Activated T-cell treated with anti-CD3 and anti-CD28 coated beads for 1 hour (primary cell): ENCODE measurements at places on chromosomes 2 and 18.

- no peak for DNase-seq
Measured at GRCh38 chr2:165634282-165634681, 159.8 kb downstream of the GALNT3 start.

- DNase-seq, result no peak
Measured at GRCh38 chr2:219728991-219729487, 101.6 kb downstream of the SLC4A3 start.

- no peak for DNase-seq
Measured at GRCh38 chr2:72931280-72931910, 14.1 kb downstream of the EMX1 start.

DNA sequence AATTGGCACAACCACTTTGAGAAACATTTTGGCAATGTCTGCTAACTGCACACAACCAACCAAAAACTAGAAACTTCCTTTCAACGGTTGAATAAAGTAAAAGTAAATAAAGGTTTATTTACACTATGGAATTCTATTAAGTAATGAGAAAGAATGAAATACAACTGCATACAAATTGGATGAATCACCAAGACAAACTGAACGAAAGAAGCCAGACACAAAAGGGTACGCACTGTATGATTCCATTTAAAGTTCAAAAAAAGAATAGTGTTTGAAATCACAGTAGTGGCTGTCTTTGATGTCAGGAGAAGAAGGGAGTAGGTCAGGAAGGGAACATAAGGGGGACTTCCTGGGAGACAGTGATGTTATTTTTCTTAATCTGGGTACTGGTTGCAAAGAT lies 46.5 kb upstream of the SULT1C3 start:
- DNase-seq, result no peak

- DNase-seq, result no peak
Measured at GRCh38 chr2:218888341-218888740, 7.7 kb downstream of the WNT10A start.

GRCh38 chr2:120291401-120292311 lies 39.0 kb downstream of the RALB start:
- DNase-seq, result no peak

DNA sequence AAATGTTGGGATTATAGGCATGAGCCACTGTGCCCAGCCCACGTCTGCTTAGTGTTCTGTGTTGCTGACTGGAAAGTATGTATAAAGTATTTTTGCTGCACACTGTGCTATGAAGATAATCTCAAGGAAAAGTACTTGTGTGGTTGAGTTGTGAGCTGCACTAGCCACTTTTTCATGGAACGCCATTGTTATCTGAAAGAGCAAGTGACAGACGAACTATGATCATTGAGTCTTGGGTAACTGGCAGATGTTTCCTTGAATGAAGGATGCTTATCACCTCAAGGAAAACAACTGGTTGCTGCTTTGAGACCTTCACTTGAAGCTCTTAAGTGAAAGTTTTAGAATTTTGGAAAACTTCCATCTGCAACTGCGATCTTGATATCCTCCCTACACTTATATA lies 82.2 kb upstream of the KCTD1 start:
- no peak for DNase-seq

GRCh38 chr2:25041307-25041927 lies 459 bp upstream of the EFR3B start:
- DNase-seq, result no peak

DNA sequence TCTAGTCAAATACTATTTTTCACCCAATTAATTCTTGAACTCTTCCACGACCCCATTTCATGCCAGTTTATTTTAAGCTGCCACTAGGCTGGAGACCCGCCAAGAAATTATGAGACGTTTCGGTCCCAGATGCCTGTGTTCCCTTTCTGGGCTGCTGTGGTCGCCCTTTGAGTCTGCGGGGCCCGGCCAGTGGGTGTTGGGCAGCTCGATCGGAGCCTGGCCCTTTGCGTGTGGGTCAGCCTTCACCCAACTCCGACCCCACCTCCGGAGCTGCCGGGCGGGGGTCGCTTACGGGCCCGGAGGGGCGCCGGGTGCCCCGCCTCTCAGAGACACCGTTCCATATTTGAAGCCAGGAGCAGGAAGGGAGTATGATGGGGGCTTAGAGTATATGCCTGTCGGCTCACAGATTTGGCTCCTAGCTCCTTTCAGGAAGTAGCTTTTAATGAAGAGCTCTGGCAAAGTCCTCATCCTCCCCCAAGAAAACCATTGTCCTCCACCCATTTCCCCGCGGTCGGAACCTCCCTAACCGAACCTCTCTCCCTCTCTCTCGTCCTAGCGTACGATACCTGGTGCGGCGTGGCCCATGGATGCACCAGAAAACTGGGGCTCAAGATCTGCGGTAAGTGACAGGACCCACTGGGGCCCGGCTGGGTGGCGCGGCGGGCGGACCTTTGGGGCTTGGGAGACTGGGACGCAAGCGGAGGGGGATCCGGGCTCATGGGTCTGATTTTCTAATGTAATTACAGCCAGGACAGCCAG lies 5.0 kb downstream of the GAD1 start:
- DNase-seq, result no peak

GRCh38 chr18:76463872-76464271 lies 31.2 kb downstream of the ZNF516 start:
- DNase-seq, result no peak

GRCh38 chr2:147211484-147211883 lies 633.3 kb upstream of the ACVR2A start:
- DNase-seq, result no peak

DNA sequence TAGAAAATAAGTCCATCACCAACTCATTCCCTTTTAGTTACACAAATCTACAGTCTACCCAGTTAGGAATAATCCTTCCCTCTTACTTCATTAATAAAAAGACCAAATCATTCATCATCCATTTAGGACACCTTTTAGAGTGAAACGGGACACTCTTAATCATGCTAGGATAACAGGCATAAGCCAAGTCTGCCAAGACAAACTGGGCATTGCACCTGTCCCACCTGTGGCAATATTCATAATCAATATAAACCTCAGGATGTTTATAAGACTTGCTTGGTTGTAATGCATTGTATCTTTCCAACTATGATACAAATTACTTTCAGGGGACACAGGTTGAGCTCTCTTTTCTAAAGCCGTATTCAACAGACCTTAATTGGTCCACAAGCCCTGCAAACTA lies 82.7 kb upstream of the SH3BP4 start:
- DNase-seq, result no peak

DNA sequence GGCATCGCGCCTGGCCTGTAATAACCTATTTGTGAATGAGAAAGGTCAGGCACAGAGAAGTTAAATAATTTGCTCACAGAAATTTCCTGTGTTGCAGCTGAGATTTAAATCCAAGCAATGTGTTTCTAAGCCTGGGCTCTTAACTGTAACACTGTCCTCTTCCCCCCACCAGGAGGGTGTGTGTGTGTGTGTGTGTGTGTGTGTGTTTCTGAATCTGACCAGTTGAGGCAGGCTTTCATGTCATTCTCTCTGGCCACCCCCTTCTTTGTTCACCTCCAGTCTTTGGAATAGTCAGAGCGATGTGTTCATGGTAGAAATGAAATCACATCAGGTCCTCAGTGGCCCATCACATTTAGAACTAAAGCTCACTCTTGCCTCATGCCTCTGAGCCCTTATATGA lies 81.2 kb downstream of the NEDD4L start:
- DNase-seq, result no peak

DNA sequence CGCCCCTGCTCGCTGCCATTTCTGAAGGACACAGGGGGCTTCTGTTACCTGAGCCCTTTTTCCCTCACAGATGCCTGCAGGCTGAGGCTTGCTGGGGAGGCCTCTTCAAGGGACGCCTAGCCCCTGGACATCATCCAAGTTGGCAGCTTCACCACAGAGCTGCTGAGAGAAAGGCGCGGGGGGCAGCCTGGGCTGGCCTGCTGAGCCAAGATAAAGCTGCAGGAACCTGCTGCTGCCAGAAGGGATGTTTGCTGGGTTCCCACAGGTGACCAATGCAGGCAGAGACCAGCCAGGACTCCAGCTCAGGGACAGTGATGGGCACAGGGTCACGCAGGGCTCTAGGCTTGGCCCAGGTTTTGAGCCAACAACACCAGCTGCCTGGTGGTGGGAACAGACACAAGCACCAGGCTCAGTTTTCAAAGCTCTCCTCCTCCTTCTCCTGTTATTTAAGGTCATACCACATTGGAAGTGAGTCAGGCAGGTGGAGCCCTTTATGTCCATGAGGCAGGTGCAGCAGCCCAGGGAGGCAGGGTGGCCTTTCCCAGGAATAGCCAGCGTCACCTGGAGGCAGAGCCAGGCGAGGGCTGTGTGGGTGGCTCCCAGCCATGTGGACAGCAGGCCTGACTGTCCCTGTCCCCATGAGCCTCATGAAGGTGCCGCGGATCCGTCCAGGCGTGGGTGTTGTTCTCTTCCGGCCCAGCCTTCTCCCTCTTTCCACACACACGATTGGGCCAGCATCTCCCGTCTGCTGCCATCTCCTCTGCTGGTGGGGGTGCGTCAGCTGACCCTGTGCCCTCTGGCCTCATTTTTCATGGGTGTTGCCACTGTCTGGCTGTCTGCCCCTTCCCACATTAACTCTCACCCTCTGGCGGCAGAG lies 515.5 kb upstream of the MYT1L start:
- no peak for DNase-seq

DNA sequence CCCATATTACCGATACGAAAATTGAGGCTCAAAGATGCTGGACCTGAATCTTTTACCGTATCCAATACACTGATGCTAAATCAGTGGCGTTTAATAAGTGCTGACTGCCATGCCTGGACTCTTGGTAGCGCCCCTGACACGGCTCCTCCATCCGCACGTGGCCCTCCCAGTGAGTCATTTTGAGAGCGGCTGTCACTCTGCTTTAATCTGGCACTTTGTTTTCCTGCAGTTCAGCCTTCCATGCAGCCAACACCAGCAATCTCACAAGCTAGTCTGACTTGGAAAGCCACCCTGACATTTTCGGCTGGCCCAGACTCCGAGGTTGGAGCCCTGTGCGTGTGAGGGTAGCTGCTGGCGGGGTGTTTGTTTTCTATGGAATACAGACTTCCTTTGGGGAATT lies 155.1 kb upstream of the LMAN1 start:
- no peak for DNase-seq

GRCh38 chr18:2441544-2441943 lies 129.8 kb downstream of the METTL4 start:
- no peak for DNase-seq

DNA sequence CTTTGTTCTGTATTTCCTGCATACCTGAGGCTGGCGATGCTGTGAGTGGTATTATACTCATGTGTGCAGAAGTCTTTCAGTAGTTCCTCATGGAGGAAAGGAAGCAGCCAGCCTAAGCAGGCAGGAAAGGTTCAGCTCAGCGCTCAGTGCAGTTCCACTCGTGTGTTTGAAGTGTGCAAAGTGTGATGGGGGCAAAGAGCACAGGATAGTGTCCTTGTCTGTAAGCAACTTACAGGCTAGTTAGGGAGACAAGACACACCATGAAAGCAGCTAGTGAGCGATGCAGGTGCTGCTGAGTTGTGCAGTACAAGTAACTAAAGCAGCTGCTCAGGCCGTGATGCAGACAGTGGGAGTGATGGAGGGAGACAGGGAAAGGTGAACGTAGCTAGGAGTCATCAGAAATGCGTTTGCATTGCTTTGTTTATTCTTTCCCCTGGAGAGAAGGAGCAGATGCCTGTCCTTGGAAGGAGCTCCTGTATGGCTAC lies 146.2 kb downstream of the LDLRAD4 start:
- no peak for DNase-seq

DNA sequence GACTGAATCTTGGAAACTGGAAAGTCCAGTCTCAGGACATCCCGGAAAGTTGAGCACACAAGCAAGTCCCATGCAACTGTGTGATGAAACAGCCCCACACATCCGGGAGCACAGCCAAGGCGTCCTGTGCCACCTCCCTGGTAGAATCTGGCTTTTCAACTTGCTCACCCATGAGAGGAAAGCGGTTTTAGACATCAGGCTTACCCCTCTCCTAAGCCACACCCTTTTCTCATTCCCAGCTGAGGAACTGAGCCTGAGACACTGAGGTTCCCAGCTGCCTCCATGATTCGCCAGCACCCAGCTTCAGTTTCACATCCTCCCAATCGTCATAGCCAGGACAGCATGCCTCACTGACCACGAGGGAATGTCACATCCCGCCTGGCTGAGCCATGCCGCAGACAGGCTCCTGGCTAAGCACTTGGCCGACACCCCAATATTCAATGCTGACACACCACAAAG lies 60.3 kb downstream of the STEAP3 start:
- DNase-seq, result no peak

GRCh38 chr2:108691447-108691846 lies 27.8 kb upstream of the RANBP2 start:
- DNase-seq, result no peak

- DNase-seq, result no peak
Measured at GRCh38 chr2:203366639-203367466, 38.7 kb downstream of the ABI2 start.
